ENCODE measurements at places on chromosomes 16 and 17.

DNA sequence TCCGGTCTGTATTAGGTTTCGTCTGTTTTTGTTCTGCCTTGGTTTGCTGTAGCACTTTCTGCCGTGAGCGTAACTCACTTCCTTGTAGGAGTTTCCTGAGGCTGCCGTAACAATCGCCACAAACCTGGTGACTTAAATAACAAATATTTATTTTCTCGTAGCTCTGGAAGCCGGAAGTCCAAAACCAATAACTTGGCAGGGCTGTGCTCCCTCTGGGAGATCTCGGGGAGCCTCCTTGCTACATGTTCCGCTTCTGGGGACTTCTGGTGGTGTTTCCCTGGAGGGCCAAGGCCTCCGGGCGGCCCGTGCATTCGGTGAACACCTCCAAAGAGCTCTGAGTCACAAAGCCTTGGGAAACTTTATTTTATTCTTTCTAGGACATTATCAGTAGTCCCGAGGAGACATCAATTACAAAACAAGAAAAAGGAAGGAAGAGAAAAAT lies 6.8 kb upstream of the WDR45B start:
- DNase-seq, result peak; percentile 87

DNA sequence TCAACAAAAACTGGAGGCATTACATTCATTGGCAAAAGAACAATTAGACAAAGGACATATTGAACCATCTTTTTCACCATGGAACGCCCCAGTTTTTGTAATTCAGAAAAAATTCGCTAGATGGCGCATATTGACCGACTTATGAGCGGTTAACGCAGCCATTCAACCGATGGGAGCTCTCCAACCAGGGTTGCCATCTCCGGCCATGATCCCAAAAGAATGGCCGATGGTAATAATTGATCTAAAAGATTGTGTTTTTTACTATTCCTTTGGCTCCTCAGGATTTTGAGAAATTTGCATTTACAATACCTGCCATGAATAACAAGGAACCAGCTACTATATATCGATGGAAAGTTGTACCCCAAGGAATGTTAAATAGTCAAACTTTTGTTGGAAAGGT lies 21.4 kb downstream of the ALOX15B start:
- DNase-seq, result peak; percentile 67

DNA sequence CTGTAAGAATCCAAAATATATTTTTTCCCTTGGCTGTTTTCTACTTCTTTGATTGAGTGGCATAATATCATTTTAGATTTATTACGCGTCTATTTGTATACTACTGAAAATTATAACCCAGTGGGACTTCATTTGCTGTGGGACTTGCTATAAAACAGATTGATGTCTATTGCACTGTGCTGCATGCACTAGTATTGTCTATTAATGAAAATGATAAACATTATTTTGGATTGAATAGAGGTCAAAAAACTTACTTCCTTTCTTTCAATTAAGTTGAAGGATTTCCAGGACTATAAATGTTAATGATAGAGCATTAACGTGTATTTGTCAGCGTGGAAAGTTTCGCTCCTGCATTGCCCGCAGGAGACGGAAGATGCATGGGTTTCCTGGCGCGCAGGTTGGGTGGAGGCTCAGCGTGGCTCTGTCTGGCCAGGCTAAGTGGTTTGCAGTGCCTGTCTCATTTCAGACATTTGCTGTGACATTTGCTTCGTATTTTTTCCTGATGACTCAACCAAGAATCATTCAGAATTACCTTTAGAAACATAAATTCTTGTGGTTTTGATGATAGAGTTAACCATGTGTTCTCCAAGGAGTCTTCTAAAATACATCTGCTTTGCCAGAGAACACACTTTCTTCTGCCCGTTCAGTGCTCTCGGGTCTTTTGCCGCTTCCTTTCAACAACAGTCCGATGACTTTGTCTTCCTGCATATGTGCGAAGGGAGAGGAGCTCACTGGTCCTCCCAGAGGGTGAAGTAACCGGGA lies 216.7 kb downstream of the RPTOR start:
- DNase-seq, result no peak

GRCh38 chr17:82315703-82316358 lies 1.6 kb downstream of the CD7 start:
- no peak for DNase-seq

DNA sequence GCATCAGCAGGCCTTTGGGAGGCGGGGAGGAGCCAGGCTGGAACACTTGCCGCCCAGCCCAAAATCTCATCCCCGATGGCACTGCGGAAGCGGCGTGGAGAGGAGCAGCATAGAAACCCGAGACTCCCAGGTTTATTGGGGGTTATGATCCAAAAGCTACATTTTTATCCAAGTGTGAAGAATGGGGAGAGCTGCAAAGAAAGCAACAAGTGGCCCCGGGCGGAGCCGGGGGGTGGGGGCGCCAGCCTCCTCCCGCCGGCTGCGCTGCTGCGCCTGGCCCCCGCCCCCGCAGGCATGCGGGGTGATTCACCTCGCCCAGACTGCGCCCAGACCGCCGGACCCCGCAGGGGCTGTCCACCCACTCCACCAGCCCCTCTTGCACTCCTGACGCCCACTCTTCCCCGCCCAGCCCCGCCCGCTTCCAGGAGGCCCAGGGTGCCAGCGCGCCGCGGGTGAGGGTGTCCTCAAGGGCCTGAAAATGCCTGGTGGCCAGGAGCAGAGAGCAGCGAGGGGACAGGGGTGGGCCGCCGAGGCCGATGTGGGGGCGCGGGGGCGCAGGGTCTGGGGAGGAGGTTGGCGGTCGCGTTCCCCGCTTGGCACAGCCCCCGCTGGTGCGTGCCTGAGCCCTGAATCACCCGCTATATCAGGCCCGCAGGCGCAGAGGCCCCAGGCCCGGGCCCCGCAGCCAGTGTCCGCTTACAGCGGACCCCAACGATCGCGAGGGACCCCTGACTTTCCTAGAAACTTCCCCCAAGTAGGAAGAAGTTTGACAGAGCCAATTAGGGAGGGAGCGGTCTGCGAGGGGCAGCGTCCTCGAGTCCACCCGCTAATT lies 1.3 kb downstream of the CAVIN1 start:
- peak; percentile 35 for DNase-seq

DNA sequence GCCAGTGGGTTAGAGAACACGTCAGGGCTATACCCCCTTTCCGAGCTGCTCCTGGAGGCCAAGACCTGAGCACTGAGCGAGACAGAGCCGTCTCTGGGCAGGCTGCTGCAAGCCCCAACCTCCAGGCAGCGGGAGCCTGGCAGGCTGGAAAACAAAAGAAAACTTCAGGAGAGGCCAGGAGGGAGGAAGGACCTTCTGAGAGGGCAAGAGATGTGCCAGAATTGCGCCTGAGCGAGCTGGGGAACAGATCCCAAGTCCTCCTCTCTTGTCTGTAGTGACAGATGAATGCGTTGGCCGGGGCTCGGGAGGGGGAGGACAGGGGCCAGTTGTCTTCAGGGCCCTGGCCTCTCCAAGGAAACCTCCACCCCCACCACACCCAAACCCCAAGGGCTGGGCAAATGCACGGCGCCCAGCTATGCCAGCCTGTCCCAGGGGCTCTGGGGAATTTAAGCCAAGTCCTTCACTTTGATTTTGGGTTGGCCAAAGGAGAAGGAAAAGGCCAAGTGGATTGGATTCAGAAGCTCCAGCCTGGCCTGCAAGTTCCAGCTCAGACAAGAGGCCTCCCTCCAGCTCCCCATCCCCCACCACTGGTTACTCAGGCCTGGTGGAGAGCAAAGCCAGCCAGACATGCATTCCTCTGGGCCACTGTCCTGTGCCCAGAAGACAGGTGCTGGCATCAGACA lies 18.1 kb downstream of the SDK2 start:
- DNase-seq, result no peak

GRCh38 chr17:2690165-2691068 lies 21.1 kb downstream of the CLUH start:
- no peak for DNase-seq

DNA sequence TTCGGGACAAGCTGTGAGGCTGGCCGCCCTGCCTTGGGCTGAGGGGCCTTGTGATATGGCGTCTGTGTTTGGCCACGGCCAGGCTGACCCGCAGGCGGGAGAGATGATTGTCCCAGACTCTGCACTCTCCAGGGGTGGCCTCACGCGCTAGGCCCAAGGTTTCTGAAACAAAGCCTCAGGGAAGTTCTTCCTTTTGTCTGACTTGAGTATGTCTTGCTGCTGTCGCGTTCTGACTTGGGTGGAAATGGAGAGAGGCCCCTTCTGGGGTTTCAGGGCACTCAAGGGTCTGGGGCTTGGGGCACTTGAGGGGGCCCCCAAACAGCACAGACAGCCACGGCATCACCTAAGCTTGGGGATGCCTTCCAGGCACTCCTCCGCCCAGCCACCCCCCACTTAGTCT lies 3.8 kb upstream of the METRN start:
- no peak for DNase-seq

DNA sequence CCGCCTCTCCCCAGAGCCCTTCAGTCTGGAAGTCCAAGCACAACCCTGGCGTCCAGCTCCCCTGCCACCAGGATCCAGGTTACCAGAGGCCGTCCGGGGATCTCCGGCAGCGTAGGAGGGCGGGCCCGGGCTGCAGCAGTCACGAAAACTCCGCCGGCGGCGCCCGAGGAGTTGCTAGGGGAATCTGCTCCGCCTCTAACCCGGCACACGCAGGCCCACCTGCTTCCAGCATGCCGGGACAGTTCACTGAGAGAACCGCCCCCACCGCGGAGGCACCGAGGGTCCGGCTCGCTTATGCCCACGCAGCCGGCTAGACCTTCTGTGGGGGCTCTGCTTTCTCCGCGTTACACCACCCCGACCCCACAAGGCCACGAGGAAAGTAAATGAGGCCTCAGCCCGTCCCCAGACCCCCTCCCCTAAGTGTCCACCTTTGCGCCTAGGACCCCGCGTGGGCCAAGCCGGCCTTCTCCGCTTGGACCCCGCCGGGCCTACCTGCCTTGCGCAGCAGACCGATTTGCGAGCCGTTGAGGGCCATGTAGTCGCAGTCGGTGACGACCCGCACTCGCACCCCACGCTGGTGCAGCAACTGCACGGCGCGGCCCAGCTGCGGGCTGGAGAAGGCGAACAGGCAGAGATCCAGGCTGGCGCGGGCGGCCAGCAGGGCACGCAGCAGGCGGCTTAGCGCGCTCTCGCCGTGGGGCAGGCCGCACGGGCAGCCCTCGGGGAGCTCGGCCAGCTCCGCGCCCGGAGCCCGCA lies 587 bp downstream of the PLD6 start:
- peak; percentile 83 for DNase-seq

- no peak for DNase-seq
These were observed 60.2 kb downstream of the WSB1 start for GRCh38 chr17:27354051-27354490.

DNA sequence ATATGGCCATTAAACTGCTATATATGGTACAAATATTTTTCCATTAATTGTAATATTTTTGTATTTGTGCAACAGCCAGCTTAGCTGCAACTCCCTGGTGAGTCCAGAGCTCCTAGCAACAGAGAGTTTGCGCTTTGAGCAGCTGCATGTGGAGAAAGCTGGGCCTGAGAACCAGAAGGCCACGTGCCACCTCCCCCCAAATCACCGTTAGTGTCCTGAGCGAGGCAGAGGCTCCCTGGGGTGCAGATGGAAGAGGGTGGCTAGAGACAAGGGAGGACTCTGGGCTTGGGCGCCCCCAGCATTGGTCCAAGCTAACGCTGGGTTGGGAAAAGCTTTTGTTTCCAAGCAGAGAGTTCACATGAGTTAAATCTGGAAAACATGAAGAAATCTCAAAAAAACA lies 41.6 kb downstream of the HSBP1 start:
- DNase-seq, result no peak

DNA sequence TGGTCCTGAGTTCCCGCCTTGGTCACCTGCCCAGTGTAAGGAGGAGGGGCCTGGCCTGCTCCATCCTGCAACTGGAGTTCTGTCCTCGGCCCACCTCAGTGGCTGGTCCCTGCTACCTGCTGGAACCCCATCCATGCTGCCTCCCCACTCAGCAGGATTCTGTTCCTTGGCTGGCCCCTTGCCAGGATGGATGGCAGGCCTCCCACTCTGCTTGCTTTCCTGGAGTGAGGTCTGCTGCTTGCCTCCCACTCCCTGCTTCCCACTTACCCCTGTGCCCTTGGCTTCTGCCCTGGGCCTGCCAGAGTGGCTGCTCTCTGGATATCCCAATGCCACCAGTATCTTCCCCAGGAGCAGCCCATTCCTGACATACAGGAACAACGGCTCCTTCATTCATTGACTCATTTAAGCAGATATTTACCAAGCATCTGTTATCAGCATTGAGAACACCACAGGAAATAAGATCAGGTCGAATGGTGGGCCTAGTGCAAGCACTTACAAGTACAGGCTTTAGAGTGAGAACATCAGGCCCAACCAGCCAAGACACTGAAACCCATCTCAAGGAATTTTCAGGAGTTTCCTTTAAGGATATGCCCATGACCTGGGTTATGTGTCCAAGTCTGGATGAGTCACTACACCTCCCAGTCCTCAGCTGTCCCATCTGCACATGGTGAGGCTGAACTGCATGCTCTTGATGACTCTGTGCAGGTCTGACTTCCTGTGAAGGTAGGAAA lies 17.0 kb upstream of the RPRML start:
- DNase-seq, result no peak

DNA sequence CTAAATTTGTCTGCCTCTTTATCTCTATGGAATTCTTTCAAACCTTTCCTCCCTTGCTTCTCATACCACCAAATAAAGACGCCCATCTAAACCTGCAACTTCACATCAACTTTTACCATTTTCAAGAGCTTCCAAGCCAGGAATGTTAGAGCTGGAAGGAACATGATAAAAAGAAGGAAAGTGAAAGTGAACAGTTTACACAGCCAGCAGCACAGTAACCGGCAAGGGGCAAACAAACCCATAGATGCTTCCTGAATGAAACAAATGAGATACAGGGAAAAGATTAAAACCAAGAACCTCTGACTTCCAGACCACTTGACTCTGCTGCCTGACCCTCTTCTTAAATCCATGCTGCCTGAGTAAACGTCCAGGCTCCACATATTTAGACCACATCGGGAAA lies 231.1 kb upstream of the CA10 start:
- no peak for DNase-seq

DNA sequence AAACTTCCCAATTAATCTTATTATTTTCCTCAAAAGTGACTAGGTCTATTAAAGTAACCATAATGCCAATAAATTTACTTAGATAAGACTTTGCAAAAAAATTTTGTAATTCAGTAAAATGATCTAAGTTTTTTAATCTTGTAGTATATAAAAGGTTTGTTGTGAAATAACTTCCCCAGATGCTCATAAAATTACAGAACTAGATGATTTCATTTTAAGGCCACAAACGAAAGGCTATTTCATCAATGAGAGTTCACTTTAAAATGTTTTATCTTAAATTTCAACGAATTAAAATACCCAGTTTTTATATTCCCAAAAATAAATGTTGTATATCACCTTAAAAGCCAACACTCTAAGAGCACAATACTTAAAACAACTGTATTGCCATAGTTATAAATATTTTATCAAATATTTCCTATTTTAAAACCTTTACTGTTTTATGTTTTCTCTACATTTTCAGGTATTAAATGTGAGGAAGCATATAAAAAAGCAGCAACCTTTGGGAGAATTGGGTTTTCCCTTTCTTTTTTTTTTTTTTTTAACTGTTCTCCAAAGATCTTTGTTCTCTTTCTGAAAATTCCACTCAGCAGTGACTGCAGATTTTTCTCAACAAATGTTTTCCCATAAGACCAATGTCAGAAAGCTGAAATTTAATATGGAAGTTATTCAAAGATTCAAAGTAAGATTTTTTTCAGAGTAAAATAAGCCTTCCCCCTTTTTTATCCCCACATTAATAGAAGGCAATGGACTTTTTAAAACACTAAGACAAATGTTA lies 169.9 kb downstream of the CYB561 start:
- peak; percentile 26 for DNase-seq

GRCh38 chr16:49441366-49441780 lies 67.8 kb downstream of the C16orf78 start:
- peak; percentile 36 for DNase-seq

GRCh38 chr16:4391631-4392381 lies 20.2 kb downstream of the VASN start:
- DNase-seq, result no peak

Measured in NB4 (cell line).